ENCODE measurements at places on chromosomes 6 and 20.

DNA sequence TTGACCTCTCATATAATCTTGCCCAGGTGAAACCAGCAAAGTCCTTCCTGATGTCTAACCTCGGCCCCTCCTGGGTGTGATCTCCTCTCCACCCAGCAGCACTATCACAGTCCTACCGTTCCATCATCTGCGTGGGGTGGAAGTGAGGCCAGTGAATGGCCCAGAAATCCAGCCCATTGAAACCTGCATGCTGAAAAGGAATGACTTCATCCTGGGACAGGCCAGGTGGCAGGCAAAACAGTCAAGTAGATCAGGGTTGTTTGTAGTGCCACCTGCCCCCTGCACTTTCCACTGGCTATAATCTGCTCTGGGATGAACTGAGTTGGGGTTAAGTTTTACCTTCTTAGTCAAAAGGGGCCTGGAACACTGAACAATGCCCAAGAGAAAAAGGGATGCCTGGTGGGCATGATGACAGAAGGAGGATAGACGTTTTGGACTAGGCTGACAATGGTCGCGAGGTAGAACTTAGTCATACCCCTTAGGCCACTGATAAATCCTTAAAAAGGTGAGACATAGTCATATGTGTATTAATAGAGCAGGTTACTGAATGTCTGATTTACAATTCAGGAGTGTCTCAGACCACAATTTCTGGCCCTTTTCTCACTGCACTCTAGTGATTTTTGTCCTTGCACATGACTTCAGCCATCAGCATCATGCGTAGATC is 8.1 kb upstream of the HSP90AB1 start:
- no peak for DNase-seq

DNA sequence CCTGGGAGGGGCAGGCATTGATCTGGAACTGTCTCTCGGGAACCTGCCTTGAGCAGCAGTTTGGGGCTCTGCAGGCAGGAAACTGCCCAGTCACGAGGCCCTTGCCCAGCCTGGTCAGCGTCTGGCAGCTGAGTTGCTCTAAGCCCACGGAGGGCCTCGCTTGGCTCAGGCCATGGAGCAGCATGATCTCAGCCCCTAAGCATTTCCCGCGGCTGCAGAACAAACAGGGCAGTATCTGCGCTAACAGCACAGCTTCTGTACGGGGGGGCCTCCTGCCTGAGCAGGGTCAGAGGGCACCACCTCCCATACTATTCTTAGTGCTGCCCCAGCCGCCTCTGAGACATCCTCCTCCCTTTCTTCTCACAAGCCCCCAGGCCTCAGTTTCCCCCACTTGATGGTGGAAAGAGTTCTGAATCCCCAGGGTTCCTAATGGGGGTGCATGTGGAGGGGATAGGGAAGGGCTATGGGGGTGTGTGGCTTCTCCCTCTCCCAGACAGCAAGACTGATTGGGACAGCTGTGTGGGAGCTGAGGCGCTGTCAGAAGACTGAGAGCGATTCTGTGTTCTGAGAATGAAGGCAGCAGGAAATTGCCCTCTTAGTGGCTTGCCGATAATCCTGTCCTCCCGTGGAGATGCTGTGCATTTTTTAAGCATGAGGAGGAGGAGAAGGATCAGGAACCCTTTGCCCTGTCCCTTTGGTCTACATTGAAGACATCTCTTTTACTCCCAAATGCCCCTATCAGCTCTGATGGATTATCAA is 46.4 kb downstream of the MOCS1 start:
- no peak for DNase-seq

DNA sequence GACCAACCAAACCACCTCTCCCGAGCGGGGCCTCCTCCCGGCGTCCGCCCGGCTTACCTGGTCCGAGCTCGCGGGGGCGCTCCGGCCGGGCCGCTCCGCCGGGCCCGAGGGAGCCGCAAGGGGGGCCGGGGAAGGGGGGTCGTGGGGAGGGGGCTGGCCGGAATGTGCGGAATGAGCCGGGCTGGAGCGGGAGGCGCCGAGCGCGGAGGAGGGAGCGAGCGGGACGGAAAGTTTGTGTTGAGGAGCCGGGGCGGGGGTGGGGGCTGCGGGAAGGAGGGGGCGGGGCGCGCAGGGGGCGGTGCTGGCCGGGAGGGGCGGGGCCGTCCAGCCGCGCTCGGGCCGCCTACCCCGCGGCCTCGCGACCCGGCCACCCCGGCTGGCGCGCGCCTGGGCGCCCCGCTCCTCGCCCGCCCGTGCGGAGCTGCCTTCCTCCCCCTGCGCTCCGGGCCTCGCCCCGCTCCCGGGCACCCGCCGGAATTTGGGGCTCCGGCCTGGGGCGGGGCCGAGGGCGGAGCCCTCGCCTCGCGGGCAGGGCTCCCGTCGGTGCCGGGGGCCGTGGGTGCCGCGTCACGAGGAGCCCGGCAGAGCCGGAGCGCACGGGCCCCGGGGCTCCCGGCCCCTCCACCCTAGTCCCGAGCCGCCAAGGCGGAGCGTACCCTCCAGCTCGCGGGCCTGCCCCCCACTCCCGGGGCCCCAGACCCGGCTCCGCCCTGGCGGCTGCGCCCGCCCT is at the start of gene TEAD3:
TSS of gene TEAD3 (minus strand) at position 239 of the 730 bp plus-strand sequence.
- DNase-seq, result no peak

DNA sequence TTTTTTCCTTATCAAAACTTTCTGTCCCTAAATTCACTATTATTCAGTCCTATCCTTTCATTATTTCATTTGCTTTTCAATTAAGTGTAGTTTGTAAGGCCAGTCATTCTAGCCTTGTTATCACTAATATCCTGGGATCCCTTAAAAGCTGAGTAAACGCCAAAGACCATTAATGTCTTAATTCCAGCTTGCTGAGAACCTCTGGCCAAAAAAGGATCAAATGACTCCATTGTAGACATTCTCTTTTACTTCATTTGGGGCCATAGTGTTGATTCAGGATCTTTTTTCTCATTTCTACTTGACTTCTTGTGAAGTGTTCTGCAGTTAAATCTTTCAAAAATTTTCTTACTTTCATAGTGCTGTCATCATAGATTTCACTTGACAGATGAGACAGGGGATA is 379.7 kb downstream of the LAMA2 start:
- DNase-seq, result no peak

- no peak for DNase-seq
Observed at GRCh38 chr20:9794831-9795230, 44.0 kb downstream of the PAK5 start.
